Activated effector memory CD4-positive, alpha-beta T cell treated with anti-CD3 and anti-CD28 coated beads, Interleukin-2, amount 50 U/mL, for 16 hours (primary cell): ENCODE measurements at places on chromosomes 13 and 19.

DNA sequence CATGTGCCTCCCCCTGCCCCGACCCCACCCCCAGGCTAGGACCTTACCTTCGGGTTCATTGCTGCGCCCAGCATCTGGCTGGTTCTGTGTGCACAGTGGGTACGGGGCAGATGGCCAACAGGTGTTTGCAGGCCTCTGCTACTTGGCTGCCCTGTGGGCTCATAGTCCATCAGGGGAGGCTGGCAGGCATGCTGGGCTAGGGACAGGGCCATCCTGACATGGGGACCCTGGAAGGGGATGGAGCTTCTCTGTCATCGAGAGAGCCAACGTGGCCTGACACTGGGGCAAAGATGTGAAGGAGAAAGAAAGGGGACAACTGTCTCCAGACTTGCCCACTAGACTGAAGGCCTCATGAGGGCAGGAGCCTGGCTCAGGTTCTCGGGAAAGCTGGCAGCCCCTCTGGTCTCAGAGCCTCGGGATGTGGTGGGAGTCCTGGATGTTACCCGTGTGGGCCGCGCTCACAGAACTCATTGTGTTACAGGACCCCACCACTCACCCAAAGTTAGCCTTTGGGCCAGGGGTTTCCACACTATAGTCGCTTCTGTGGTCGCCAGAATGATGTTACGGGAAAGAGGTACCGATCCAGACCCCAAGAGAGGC is 4.7 kb downstream of the ZNF536 start:
- DNase-seq = peak; percentile 51

DNA sequence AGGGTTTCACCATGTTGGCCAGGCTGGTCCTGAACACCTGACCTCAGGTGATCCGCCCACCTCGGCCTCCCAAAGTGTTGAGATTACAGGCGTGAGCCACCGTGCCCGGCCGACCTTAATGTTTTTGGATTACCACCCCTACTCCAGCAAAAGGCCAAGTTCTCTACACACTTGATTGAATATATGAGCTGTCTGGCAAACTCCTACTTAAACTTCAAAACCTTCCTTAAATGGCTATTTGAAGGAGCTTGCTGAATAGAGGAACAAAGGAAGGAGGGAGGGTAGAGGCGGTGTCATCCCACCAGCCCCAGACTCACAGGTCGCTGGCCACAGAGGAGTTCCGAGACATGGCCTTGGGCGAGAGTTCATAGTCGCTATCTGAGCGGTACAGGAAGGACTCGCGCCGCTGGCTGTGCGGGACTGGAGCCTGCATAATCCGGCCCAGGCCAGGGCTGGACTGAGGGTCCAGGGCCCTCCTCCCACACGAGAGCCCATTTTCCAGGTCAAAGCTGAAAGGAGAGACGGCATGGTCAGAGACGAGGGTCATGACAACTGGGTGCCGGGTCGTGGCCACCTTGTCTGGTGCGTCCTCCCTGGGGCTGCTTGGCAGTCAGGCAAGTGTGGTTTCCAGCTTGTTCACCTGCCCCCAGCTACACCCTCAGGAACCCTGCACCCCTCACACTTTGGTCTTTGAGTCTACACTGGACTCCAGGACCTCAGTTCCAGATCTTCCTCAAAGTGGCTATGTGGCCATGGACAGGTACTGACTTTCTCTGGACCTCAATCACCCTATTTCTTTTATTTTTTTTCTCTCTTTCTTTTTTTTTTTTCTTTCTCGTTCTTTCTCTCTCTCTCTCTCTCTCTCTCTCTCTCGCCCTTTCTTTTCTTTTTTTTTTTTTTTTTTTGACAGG is 4.2 kb downstream of the PDE4C start:
- DNase-seq = no peak

GRCh38 chr19:40932008-40932959 is 50.3 kb upstream of the CYP2A7 start:
- no peak for DNase-seq

DNA sequence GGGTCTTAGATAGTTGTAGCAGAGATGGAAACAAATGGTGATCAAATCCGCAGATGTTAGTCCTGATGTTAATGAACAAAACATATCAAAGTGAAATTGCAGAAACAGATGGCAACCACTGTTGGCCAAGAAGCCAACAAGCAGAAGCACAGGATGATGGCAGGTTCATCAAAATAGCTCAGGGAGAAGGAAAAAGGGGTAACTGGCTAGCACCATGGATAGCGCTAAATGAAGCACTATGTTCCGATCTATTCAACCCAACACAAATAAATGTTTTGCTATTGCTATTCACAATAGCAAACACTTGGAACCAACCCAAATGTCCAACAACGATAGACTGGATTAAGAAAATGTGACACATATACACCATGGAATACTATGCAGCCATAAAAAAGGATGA is 413.7 kb downstream of the FGF14 start:
- DNase-seq = no peak

GRCh38 chr19:10352764-10353671 is 13.6 kb upstream of the ICAM3 start:
- DNase-seq = no peak

DNA sequence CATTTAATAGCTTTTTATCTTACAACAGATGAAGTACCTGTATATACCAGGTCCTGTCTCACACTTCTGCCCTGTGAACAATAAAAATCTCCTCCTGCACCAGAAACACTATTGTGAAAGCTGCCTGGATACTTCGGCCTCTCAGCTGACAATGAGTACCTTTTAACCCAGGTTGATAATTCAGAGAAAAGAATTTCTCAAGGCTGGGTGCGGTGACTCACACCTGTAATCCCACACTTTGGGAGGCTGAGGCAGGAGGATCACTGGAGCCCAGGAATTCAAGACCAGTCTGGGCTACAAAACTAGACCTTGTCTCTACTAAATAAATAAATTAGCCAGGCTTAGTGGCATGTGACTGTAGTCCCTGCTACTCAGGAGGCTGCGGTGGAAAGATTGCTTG is 65.3 kb upstream of the TM9SF2 start:
- no peak for DNase-seq

GRCh38 chr19:4295972-4296771 is 6.0 kb downstream of the TMIGD2 start:
- no peak for DNase-seq

- no peak for DNase-seq
Observed at GRCh38 chr19:48708471-48708870, 11.1 kb downstream of the MAMSTR start.

DNA sequence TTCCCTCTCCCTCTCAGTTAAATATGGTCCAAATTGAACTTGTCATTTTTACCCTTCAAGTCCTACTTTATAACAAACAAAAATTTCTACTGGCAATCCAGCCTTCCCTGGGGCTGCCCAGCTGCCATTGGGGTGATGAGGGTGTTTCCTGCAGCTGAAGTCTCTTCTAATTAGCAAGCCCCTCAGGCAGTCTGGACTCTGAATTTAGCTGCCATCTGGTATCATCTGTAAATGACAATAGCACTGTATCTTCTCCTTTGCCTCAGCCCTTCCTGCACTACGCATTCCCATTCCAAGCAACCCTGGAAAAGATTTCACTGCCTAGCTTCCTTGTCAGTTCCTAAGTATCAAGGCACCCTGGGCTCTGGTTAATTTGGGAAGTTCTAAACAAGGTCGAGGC is 331.1 kb upstream of the KLF12 start:
- no peak for DNase-seq

DNA sequence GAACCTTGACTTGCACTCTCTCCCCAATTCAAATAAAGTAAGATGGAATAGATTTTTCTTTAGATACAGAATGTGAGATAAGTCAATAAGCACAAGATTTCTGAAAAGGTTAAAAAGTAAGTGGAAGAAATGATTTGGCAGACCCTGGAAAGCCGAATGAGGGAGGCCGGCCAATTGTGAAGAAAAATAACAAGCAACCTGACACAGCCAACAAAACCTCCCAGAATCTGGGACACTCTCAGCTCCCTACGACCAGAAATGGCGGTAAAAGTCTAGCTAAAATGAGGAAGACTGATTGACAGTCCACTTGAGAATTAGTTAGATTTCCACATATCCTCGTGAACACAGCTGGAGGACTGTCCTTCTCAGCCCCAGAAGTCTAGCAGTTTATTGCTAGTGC is 85.4 kb downstream of the KLF12 start:
- no peak for DNase-seq

DNA sequence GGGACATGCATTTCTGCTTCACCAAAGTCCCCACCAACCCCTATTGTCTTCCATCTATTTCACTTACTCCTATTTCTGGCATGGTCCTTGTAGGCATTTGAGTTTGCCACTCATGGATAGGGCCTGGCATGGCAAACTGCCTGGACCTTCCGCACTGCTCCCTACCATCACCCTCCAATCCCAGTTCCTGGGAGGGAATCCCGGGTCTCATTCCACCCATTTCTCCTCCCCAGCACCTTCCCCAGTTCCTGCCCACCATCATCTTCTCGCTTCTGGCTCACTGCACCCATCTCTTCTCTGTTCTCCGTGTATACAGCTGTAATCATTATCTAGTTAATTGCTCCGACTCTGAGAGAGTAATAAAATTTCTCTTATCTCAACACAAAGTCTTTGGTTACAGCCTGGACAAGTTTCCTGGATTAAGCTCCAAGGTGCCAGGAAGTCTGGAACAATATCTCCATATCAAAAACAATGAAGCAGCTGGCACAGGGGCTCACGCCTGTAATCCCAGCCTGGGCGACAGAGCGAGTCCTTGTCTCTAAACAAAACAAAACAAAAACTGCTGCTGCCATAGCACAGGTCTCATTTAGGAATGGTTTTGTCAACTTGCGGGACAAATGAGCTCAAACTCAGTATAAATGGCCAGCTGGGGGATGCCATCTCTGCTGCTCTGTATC is 17.0 kb upstream of the COX7A1 start:
- no peak for DNase-seq

DNA sequence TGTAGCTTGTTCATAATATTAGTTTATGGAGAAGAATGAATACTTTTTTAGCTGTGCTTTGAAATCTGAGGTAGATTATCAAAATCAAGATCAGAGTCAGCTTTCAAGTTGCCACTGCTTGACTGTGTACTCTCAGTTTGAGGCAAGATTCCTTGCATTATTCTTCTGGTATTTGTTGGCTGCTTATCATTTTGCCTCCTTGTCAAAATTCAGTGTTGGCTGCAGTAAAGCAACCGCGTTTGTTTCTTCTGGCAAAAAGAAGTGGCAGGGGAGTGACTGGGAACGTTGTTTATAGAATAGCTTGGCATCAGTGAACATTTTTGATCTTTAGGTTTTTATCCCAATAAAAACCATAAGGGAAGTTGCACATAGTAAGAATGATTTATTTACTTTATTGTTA is 419.3 kb upstream of the GPC6 start:
- DNase-seq = no peak

- peak; percentile 79 for DNase-seq
Observed at GRCh38 chr19:14081797-14082674, 3.5 kb downstream of the C19orf67 start.

GRCh38 chr19:43595605-43595998 is 332 bp downstream of the IRGQ start:
- DNase-seq = peak; percentile 72

- no peak for DNase-seq
Observed at GRCh38 chr13:41650706-41651105, 193.4 kb downstream of the RGCC start.

GRCh38 chr19:47523473-47523872 is 8.6 kb upstream of the NAPA start:
- DNase-seq = no peak

DNA sequence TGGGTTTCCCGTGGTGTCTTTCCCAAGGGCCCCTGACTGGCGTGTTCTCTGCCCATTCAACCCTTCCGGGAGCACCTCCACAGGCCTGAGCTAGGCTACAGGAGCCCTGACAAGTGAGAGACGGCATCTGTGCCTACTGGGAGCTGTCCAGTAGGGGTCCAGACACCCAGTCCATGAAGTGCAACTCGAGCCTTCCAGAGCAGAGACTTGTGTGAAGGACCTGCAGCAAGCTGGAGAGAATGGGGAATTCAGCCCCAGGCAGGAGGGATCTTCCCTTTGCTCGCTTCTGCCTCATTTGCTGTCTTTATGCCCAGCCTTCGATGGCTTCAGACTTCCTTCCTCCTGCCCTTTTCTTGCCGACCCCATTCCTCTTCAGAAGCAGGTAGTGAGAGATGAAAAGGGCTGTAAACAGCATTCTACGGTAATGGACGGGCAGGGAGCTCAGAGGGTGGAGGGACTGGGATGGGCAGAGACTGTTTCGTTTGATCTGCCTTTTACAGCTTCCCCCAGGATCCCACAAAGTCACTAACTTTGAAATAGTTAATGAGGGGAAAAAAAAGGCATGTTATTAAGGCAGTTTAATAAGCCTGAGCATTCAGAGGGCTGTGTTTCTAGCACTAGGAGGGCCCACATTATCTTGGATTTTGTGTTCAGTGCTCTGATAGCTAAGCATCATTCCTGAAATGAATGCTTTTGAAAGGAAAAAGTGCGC is 327.6 kb downstream of the FGF9 start:
- DNase-seq = no peak

- no peak for DNase-seq
Observed at GRCh38 chr13:99105160-99105559, 95.5 kb upstream of the UBAC2 start.

DNA sequence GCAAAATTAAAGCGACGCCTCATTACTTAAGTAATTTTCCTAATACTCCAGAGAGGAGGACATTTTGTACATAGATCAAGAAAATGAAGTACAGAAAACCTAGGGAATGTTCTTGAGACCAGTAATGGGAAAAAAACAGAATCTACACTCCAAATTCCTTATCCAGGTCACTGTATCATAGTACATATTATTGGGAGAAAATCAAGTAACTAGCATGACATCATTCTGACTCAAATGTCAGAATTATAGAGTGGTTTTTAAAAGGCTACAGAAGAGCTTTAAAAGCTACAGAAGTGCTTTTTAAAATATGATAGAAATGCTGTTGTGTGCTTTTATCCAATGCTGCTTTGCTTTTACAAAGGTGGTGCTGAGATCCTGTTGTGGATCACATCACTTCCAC is 86.3 kb upstream of the SLC15A1 start:
- DNase-seq = no peak
